ENCODE measurements at places on chromosomes 16 and 17. TPM values are rescaled to one million over a fixed set of nuclear protein-coding genes. Genes with fewer than 3 reads are reported as not detected.
A peak's percentile ranks its signal among the peaks of the same experiment; 100 is the strongest.

DNA sequence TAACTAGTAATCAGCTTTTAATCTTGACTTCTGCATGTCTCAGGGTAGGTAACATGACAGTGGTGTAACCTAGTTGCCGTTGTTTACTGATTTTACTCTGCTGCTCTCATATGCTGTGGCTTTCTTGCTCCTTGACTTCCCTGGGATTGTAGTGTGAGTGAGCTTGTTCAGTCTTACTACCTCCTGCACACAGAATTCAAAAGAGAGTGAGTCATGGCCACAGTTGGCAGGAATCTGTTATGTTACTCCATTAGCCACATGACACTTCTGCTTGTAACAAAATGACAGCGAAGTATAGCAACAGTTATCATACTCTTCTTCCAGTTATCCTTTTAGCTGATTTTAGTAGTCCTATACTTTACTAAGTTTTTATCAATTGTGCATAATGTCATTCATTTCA is 18.8 kb downstream of the TNRC6A start:
- DNase-seq, result peak; percentile 93

DNA sequence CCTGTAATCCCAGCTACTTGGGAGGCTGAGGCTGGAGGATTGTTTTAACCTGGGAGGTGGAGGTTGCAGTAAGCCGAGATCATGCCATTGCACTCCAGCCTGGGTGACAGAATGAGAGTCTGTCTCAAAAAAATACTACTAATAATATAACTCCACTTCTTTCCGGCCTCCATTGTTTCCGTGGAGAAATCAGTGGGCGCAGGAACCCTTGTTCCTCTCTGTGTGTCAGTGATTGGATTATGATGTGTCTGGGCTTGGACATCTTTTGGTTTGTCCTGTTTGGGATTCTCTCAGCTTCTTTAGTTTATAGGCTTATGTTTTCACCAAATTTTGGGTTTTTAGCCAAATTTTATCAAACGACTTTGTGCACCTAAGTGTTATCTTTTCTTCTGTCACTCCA is 36.8 kb downstream of the ACSF3 start:
- no peak for DNase-seq

DNA sequence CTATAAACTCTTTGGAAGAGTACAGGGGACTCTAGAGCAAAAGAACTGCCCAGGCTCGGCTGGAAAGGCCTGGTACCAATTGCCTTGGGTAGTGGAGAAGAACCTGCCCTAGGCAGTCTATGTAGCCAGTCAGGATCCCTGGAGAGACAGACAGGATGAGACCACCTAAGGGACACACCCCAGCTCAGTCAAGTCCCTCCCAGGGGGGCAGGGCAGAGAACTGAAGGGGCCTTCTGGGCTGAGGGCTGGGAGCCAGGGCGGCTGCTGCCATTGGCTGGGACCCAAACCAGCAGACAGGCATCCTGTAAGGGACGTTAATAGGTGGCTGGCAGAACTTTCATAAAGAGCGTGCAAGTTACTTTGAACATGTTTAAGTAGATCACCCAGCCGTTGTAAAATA is 12.8 kb upstream of the SLC38A8 start:
- no peak for DNase-seq

- DNase-seq, result no peak
Observed at GRCh38 chr17:81347437-81347836, 47.8 kb upstream of the BAHCC1 start.

- DNase-seq, result no peak
Observed at GRCh38 chr16:29662729-29663015, 375 bp upstream of the SPN start.

DNA sequence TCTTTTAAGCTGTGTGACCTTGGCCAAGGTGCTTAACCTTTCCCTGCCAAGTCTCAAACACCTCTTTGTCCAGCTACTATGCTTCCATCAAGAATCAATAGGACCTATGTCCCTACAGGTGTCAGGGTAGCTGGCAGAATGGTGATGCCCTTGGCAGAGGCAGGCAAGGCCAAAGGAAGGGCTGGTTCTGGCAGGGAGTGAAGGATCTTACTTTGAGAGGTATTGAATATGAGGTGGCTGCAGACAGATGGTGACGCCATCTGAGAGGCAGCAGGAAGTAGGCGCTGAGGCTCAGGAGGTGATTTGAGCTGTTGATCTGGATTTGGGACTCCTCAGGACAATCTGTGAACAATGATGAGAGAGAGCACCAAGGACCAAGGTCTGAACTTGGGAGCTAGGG is 12.5 kb downstream of the ABCC3 start:
- DNase-seq, result no peak

DNA sequence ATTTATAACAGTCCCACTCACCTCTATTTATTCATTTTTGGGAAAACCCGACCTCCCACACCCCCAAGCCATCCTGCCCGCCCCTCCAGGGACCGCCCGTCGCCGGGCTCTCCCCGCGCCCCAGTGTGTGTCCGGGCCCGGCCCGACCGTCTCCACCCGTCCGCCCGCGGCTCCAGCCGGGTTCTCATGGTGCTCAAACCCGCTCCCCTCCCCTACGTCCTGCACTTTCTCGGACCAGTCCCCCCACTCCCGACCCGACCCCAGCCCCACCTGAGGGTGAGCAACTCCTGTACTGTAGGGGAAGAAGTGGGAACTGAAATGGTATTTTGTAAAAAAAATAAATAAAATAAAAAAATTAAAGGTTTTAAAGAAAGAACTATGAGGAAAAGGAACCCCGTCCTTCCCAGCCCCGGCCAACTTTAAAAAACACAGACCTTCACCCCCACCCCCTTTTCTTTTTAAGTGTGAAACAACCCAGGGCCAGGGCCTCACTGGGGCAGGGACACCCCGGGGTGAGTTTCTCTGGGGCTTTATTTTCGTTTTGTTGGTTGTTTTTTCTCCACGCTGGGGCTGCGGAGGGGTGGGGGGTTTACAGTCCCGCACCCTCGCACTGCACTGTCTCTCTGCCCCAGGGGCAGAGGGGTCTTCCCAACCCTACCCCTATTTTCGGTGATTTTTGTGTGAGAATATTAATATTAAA is 638 bp upstream of the TMEM88 start:
- no peak for DNase-seq

DNA sequence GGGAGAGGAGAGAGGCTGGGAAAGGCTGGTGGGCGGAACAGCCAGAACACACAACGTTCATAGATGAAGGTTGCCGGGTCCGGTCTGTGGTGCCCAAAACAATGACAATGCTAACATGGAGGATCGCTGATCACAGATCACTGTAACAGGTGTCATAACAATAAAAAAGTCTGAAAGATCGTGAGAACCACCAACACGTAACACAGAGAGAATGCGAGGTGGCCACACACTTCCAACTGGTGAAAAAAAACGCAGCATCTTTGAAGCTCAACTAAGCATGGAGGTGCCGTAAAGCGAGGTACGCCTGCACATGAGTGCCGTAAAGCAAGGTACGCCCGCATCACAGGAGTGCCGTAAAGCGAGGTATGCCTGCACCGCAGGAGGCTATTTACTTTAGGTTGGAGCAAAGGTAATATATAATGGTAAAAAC is 42.3 kb downstream of the ABR start:
- DNase-seq, result no peak

GRCh38 chr16:27984121-27984520 is 79.4 kb downstream of the GSG1L start:
- DNase-seq, result no peak

DNA sequence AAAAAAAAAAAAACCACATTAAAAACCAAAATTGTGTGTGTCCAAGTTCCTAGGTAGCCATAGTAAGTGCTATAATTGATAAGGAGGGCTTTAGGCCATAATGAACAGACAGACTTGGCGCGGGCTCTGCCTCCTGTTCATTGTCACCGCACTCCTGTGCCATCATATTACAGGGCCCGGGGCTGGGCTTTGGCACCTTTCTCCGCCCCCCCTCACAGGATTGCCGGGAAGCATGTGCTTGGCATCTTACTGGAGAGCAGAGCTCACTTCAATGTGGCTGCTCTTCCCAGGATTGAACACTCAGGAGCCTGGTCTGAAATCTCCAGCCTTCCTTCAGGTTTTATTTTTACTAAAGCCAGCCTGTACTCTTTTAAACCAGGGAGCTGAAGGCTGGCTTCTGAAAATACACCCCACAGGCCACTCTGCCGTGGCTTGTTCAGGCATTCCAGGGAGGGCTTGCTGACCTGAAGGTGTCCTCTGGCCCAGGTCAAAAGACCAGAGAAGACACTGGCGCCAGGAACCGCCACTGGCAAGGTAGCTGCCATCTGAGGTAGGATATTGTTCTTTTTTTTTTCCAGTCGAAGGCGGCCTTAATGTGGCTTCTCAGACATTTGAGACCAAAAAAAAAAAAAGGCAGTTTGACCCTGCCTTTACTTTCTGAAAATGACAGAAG is 39.3 kb downstream of the DHRS7B start:
- DNase-seq, result peak; percentile 35

DNA sequence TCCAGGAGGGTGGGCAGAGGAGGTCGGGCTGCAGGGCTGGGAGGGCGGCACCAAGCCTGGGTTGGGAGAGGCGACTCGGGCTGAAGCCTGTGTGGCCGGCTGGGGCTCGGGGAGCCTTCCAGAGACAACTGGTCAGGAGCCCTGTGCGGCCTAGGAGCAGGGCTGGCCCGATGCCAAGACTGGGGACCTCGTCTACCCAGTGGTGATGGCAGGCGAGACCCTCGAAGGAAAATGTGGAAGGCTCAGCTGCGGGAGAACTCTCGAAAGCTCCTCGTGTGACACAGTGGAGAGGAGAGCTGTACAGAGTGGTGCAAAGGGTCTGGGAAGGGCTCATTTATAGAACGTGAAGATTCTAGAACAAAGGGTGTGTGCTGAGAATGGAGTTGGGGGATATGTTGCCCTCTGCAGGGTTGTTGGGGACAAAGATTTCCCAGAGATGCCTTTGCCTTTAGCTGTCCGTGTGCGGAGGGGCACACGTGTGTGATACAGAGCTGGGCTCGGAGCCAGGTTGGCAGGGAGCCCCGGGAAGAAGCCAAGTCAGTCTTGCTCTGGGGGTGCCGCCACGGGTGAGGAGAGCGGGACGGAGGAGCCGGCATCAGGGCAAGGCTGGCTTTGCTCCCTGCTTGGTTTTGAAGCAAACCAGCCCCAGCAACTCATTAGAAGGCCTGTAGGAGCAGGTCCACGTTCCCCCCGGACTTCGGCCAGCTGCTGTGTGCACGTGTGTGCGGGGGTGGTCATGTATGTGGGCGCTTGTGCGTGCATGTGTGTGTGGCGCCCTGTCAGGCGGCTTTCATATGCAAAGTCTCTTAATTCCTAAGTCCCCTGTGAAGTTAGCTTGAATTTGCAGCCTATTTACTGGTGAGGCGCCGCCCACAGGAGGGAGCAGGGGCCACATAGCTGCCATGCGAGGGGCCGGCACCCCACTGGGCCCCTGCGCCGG is 132.4 kb upstream of the CHMP6 start:
- peak; percentile 92 for DNase-seq

The CMTM2 gene
- not detected for total RNA-seq

The ABCC3 gene
- total RNA-seq, result 28.3 TPM

The CDT1 gene
- total RNA-seq, result 14.2 TPM

The MYOCD gene
- total RNA-seq, result under 0.01 TPM

The OR4D1 gene
- total RNA-seq, result not detected

The TMC6 gene
- total RNA-seq, result not detected

The SULT1A4 gene
- not detected for total RNA-seq

The BRICD5 gene
- total RNA-seq, result 2.9 TPM

The CLUH gene
- total RNA-seq, result 26.1 TPM

Measured in GM23248 (cell line).